ENCODE measurements at places on chromosomes 2 and 18. TPM values are rescaled to one million over a fixed set of nuclear protein-coding genes. Genes with fewer than 3 reads are reported as not detected.

DNA sequence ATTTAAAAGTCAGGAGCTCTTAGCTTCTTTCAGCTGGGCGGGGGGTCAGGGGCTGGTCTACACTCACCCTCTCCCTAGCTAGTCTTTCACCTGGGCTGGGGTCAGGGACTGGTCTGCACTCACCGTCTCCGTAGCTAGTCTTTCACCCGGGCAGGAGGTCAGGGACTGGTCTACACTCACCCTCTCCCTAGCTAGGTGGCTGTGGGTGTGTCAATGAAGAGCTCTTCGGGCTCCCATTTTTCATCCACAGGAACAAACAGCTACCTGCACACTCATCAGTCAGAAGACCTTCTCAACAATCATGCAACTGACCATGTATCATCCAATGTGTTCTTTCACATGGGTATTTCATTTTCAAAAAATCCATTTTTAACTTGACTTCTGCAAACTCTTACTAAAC is 8.0 kb downstream of the CHST10 start:
- no peak for DNase-seq

DNA sequence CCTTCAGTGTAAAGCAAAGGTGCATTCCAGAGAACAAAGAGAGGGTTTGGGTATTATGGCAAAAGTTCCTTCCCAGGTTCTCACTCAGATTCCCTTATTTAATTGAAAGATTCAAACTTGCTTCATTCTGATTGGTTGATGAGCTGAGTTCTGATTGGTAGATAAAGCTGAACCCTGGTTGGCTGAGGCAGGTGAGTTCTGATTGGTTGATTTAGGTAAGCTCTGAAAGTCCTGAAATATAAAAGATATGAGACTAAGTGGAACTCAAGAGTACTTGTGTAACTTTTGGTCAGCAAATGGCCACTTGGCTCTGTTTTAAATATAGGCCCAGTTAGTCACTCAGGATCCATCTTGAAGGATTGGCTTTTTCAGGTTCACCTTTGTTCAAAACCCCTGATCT is 99.8 kb upstream of the FBXO11 start:
- DNase-seq = no peak

DNA sequence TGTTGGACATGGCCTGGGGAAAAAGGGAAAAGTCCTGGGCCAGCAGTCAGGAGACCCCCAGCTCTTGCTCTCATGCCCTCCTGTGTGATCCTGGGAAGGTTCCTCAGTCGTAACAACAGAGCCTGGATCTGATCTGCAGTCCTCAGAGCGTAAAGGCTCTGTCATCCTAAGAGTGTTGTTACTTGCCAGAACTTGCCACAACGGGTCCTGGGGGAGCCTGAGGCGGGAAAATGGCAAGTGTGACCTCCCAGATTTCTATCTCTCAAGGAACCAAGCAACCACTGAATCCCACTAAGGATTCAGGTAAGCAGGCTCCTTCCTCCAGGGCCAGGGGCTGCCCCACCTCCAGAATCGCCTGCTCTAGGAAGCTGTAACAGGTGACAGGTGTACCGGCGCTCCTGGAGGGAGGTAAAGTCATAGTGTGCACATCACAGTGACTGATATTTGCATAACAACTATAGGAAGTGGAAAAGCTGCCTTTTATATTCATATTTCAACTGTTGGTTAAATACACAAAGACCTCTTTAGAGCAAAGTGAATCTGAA is 18.4 kb downstream of the HS1BP3 start:
- DNase-seq = no peak

- DNase-seq = no peak
Measured at GRCh38 chr2:127205218-127206125, 14.6 kb downstream of the CYP27C1 start.

DNA sequence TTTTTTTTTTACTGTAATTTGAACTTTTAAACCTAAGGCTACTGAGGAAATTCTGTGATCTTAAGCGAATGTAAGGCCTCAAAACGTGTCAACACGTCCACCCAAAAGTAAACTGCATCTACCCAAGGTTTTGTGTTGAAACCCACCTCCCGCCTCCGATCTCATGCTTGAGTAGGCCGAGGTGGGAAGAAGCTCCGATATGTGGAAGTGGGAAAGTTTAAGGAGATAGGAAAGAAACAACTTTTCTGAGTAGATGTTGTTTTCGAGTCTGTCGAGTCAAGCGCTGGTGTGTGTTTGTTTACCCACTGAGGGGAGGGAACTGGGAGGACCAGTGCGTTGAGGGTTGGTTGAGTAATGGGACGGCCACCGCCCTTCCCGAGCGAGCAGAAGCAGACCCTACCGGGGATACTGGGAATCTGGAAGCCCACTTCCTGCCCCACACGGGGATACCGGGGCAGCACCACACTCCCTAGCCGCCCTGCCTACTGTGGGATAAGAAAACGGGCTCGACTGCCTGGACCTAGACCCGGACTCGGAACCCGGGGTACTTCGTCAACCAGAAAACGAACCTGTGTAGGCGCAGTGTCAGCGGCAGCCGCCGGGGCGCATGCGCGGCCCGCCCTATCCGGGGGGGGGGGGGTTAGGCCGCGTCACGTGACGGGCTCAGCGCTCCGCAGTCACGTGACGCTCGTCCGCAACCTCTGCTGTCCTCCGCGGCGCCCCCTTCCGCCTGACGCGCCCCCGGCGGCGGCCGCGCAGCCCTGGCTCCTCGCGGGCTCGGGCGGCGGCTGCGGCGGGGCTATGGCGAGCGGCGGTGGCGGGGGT is at the start of gene RETREG2:
Gene RETREG2, plus strand, starts transcription at position 724 of the 825 bp plus-strand sequence. Its CDS starts 78 bp downstream, at position 802.
- peak; percentile 87 for DNase-seq

- no peak for DNase-seq
Measured at GRCh38 chr2:232484628-232485347, 2.8 kb downstream of the ECEL1 start.

GRCh38 chr2:206526416-206526815 is 83.1 kb downstream of the ADAM23 start:
- DNase-seq = no peak

GRCh38 chr2:74498500-74499266 is 720 bp downstream of the LBX2 start:
- DNase-seq = peak; percentile 57

- no peak for DNase-seq
Measured at GRCh38 chr2:121451398-121451797, 79.3 kb upstream of the RNU4ATAC start.

- DNase-seq = no peak
Measured at GRCh38 chr18:30254331-30254730, 788.2 kb downstream of the DSC3 start.

- no peak for DNase-seq
Measured at GRCh38 chr2:220876080-220876824, 695.9 kb downstream of the EPHA4 start.

GRCh38 chr2:174595891-174596397 is 1.7 kb downstream of the WIPF1 start:
- no peak for DNase-seq

DNA sequence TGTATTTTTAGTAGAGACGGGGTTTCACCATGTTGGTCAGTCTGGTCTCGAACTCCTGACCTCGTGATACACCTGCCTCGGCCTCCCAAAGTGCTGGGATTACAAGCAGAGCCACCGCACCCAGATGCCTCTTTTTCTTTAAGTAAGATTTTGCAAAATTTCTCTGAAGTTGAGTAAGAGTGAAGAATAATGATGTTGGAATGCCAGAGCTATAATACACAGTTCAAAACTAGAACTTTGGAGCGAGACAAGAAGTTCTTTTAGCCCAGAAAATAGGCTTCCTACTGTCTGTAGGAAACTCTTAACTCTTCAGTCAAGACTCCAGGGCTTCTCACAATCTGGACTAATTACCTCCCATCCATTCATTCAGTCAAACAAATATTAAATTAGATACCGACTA is 51.4 kb downstream of the MARCHF4 start:
- DNase-seq = no peak

- DNase-seq = no peak
Measured at GRCh38 chr2:157172866-157173578, 84.5 kb upstream of the GALNT5 start.

- no peak for DNase-seq
Measured at GRCh38 chr18:25284861-25285550, 67.0 kb downstream of the ZNF521 start.

GRCh38 chr2:32900246-32900973 is 46.3 kb upstream of the LTBP1 start:
- DNase-seq = no peak

- DNase-seq = no peak
Measured at GRCh38 chr18:42545825-42546224, 569.7 kb downstream of the RIT2 start.

GRCh38 chr2:38266382-38267061 is 110.6 kb downstream of the ATL2 start:
- DNase-seq = no peak

DNA sequence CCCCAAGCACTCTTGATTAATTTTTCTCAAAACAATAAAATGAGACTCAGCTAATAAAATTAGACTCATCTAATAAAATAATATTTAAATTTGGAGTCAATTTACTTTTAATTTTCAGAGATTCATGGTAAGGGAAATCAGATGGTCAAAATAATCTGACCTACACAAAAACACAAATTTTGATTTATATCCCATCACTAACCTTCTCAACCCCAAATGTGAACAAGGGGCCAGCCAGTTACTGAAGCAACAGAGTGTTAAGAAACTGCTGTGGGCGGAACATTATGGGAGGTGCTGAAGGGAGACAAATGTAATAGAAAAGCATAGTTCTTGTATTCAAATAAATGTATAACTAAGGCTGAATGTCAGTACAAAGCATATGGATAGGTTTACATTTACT is 28.5 kb upstream of the PPP3R1 start:
- DNase-seq = no peak

DNA sequence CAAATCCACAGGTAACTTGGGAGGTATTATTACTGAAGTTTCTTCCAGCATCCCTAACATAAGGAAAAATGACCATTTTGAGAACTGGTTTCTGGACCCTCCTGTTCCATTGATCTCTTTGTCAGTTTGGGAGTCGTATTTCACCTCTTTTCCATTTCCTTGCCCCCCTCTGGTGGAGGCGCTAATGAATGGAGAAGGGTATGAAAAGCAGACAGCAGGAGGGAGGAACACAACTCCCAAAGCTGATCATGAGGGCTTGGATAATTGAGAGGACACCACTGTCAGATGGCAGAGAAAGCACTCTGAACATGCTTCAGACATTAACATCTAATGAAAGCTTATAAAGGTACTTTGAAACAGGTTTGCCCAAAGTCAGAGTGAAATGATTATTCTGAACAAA is 56.6 kb upstream of the TLK1 start:
- DNase-seq = no peak

DNA sequence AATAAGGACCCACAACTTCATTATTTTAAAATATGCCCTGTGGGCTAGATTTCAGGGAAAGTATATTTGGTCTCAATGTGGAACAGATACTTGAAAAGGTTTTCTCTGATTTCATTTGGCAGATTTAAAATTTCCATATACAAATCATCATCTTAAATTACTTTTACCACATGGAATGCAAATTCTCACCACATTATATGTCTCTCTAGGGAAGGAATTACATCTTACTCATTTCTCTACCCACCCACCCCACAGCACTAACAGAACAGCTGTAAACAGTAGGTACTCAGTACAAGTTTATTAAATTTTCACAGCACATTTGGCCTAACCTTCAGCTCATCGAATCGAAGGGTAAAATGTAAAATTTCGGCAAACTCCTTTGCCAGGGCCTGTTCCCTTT is 104.0 kb downstream of the CYRIA start:
- no peak for DNase-seq

DNA sequence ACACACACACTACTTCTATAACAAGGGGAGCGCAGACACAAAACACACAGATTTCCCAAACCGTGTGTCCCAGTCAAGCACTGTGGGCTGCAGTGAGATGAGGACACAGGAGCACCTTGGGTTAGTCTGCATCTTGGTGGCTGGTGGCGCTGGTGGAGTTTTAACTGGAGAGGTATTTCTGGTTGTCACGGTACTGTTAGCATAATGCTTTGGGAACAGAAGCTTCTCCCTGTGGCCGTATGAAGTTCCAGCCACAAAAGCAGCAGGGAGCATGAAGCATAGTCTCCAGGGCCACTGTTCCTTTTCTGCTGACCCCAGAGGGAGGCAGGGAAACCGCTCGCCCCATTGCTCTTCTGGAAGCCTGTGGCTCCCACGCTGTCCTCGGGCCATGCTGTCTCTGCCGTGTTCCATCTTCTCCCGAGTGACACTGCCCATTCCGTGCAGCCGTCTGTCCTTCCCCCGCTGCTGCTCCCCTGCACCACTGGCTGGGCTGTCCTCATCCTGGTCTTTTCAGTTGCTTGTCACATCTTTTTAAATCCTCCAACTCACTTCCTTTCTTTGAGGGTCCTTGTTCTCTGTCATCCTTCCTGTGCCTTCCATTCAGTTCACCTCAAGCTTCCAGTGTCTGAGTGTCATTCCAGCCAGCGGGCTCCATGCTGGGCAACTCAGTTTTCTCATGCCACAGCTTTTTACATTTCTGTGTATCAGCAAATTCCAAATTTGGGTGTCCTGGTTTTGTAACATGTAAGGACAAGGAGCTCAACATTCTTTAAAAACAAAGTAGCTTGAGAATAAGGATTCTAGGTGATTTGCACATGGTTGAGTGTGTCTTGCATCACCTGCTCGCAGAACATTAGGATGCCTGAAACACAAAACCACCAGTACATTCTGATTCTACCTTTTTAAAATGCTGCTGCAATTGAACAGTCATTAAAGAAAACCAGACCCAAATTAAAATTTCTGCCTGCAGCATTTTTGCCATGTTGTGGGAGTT is 125.0 kb downstream of the MTCL1 start:
- DNase-seq = no peak

- no peak for DNase-seq
Measured at GRCh38 chr2:215621381-215621780, 185.5 kb upstream of the FN1 start.

- DNase-seq = no peak
Measured at GRCh38 chr2:64978514-64979268, 10.5 kb upstream of the SLC1A4 start.

- DNase-seq = no peak
Measured at GRCh38 chr2:210177769-210178168, 6.6 kb upstream of the KANSL1L start.

GRCh38 chr2:226712941-226713340 is 86.7 kb downstream of the IRS1 start:
- no peak for DNase-seq

- no peak for DNase-seq
Measured at GRCh38 chr2:8217468-8218030, 464.3 kb upstream of the ID2 start.

- DNase-seq = no peak
Measured at GRCh38 chr2:70088598-70089219, 1.4 kb downstream of the PCBP1 start.

DNA sequence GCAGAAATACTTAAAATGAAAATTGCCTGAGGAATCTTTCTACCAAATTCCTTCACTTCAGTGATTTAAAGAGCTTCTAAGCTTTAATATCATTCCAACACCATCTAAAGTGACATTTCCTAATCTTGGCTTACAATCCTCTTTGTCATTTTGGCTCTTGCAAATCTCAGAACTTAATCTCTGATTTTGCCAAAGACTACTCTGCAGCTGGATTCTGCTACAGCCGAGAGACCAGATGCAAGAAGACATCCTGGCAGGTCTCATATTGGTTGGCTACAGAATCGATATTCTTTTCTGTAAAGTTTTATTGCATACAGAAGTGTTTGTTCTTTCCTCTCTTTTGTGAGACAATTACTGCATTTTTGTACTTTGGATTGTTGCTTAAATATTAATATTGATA is 716.5 kb upstream of the LRATD1 start:
- no peak for DNase-seq

ERMN gene
- 0.43 TPM for polyA plus RNA-seq

ARL5A gene
- polyA plus RNA-seq = 8.1 TPM

LINC00305 gene
- polyA plus RNA-seq = not detected

C2orf81 gene
- 1.7 TPM for polyA plus RNA-seq

SPP2 gene
- polyA plus RNA-seq = not detected

NPHP1 gene
- polyA plus RNA-seq = 3.9 TPM

PDK1 gene
- 2.8 TPM for polyA plus RNA-seq

RAMP1 gene
- polyA plus RNA-seq = 32.3 TPM

TNFRSF11A gene
- polyA plus RNA-seq = 0.92 TPM

CCDC121 gene
- 2.4 TPM for polyA plus RNA-seq

MYO5B gene
- polyA plus RNA-seq = 13.6 TPM

Measured in stomach (tissue), 19 donors.